SK-N-DZ (cell line): ENCODE measurements at places on chromosomes 5 and 9.

- DNase-seq = no peak
These were observed 14.9 kb downstream of the ZNF474 start for GRCh38 chr5:122144236-122144635.

GRCh38 chr9:72721067-72721466, 199.7 kb downstream of the TMC1 start:
- DNase-seq = no peak

GRCh38 chr9:7439355-7439995, 360.1 kb downstream of the DMAC1 start:
- DNase-seq = no peak

- DNase-seq = no peak
These were observed 30.5 kb upstream of the UBAP2 start for GRCh38 chr9:34079181-34079580.

GRCh38 chr9:34197756-34198711, 19.2 kb downstream of the UBAP1 start:
- DNase-seq = no peak

GRCh38 chr9:86703346-86703745, 244.0 kb downstream of the GAS1 start:
- no peak for DNase-seq

DNA sequence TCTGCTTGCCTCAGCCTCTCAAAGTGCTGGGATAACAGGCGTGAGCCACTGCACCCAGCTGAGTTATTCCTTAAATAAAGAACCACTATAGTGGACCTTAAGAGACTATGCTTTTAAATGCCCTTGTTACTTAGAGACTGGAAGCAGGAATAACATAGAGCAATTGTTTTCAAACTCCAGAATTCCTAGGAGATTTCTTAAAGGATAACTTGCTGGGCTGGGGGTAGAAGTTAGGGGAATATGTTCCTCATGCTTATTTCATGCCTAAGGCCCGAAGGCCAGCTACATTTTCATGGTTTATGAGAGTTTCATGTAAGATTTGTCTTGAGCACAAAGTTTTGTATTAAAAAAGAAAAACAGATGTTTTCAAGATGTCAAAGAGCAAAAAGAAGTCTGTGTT, 48.2 kb downstream of the CSNK1A1 start:
- DNase-seq = no peak

GRCh38 chr5:31066655-31067328, 126.7 kb upstream of the CDH6 start:
- DNase-seq = no peak

DNA sequence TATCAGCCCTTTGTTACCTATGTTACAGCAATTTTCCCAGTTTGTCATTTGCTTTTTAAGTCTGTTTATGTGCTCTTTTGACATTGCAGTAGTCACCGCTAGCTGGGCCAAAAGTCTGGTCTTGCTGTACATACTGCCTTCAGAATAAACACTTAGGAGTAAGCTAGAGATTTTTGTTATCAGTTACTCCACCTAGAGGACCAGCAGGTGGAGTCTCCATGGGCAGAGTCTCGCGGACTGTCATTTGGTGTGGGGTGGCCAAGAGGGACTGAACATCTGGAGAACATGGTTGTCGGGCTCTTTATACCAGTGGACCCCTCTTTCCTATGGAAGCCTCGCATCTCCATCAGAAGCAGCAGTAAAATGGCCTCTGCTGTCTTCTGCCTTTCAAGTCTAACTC, 10.8 kb upstream of the MGAT1 start:
- no peak for DNase-seq

DNA sequence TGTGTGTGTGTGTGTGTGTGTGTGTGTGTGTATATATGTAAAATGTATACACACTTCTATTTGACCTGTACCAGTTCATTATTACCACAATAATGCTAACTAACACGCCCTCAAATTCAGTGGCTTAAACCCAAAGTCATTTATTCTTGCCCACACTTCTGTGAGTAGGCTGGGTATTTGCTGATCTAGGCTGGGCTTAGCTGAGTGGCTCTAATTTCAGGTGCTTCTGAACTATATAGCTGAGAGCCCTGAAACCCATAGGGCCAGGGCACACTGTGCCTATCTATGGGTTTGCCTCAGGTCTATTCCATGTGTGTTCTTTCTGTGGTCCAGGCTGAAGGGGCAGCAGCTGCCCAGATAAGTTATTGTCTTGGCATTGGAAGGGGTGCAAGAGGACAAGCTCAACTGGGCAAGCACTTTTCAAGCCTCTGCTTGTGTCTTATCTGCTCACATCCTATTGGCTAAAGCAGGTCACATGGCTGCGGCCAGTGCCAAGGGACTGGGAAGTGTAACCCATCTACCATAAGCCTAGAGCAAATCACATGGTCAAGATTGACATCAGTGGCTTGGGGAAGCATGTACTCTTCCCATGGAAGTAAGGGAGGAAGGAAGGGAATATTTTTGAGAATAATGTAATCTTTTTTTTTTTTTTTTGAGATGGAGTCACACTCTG, 139.9 kb downstream of the PALM2AKAP2 start:
- no peak for DNase-seq
